Astrocyte (in vitro differentiated cells and primary cell): ENCODE measurements at places on chromosomes 6 and 20.
A peak's percentile ranks its signal among the peaks of the same experiment; 100 is the strongest.

- peak; percentile 77 for DNase-seq
- no peak overlapping the region for H3K4me3 ChIP-seq
- no peaks in the 10 kb centered on the region for H3K27me3 ChIP-seq
- no peaks in the 10 kb centered on the region for H3K36me3 ChIP-seq
- peaks cover 33% of the 10 kb centered on the region for H3K4me1 ChIP-seq
These were observed 104.4 kb upstream of the TAB2 start for GRCh38 chr6:149212892-149213801.

GRCh38 chr6:162371121-162371520 lies 356.4 kb downstream of the PRKN start:
- no peak overlapping the region for H3K27ac ChIP-seq
- DNase-seq: no peak
- no peak overlapping the region for H3K4me3 ChIP-seq
- no peaks in the 10 kb centered on the region for H3K4me1 ChIP-seq
- H3K36me3 ChIP-seq: no peaks in the 10 kb centered on the region
- no peaks in the 10 kb centered on the region for H3K27me3 ChIP-seq

- no peaks in the 10 kb centered on the region for H3K27me3 ChIP-seq
- no peaks in the 10 kb centered on the region for H3K36me3 ChIP-seq
- H3K27ac ChIP-seq: no peak overlapping the region
- no peak overlapping the region for H3K4me3 ChIP-seq
- no peaks in the 10 kb centered on the region for H3K4me1 ChIP-seq
These were observed 363.1 kb upstream of the PTCHD4 start for GRCh38 chr6:48474136-48474535.

DNA sequence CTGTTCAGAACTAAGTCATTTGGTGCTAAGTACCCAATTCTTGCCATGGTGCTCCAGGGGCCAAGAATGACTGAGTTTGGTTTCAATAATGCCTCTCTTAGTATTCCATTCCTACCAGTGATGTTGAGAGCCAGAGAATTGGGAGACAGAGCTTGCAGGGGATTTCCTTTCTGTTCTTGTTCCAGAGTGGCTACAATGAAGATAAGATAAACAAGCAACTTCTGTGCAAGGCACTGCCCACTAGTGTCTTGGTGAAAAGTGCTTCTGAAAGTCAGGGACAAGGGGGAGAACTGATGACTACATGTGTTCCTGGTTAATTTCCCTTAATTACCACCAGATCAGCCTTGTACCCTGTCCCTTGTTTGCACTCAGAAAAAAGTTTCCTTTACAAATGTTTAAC lies 421.6 kb downstream of the BCKDHB start:
- H3K4me1 ChIP-seq: peaks cover 6% of the 10 kb centered on the region
- no peak overlapping the region for H3K27ac ChIP-seq
- no peak overlapping the region for H3K4me3 ChIP-seq

- no peaks in the 10 kb centered on the region for H3K27me3 ChIP-seq
- H3K27ac ChIP-seq: peak overlapping the region; percentile 84
- H3K4me1 ChIP-seq: peaks cover 21% of the 10 kb centered on the region
- H3K36me3 ChIP-seq: no peaks in the 10 kb centered on the region
- DNase-seq: peak; percentile 47
- peak overlapping the region; percentile 100 for H3K4me3 ChIP-seq
These were observed 656 bp downstream of the RTEL1 start for GRCh38 chr20:63658749-63659187.

DNA sequence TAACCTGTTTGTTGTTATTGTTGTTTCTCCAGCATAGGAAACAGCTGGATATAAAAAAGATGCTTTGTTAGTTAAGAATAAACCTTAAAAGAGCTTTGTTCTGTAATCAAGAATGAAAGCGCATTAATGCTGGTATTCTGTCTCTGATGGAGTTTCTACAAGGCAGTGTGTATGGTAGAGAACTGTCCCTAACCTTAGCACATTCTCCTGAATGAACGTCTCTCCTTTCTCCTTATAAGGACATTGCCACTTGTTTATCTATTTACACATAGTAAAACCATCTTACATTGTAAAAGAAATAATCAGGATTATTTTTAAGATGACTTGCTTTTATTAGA lies 33.8 kb upstream of the LCA5 start:
- DNase-seq: no peak
- no peaks in the 10 kb centered on the region for H3K36me3 ChIP-seq
- H3K4me1 ChIP-seq: peaks cover 31% of the 10 kb centered on the region
- H3K27me3 ChIP-seq: no peaks in the 10 kb centered on the region
- no peak overlapping the region for H3K27ac ChIP-seq

- no peaks in the 10 kb centered on the region for H3K27me3 ChIP-seq
- H3K36me3 ChIP-seq: no peaks in the 10 kb centered on the region
- peaks cover 17% of the 10 kb centered on the region for H3K4me1 ChIP-seq
- H3K27ac ChIP-seq: no peak overlapping the region
- no peak overlapping the region for H3K4me3 ChIP-seq
These were observed 63.4 kb upstream of the MRPS10 start for GRCh38 chr6:42280966-42281533.

DNA sequence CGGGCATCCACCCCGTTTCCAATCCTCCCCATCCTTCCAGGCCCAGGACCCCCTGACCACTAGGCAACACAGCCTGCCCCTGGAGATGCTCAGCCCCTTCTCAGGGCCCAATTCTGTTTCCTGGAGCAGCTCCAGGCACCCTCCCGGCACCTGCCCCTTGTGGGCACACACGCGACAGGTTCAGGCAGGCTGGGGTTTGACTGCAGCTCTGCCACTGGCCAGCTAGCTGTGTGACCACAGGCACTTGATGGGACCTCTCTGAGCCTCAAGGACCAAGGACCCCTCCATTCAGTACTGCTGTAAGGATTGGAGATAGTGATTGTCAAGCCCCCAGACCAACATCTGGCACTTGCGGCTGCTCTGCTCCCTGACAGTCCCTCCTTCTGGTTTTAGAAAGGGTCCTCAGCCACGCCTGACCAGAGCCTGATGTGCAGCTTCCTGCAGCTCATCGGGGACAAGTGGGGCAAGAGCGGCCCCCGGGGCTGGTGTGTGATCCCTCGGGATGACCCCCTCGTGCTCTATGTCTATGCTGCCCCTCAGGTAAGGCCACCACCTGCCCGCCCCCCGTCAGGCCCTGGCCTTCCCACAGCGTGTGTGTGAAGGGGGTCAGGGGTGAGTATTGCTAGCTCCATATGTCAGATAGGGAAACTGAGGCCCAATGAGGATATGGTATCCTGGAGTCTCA lies 21.7 kb downstream of the FGD2 start:
- no peak overlapping the region for H3K27ac ChIP-seq
- no peaks in the 10 kb centered on the region for H3K36me3 ChIP-seq
- H3K27me3 ChIP-seq: no peaks in the 10 kb centered on the region

GRCh38 chr20:16052456-16052855 lies 520.8 kb downstream of the KIF16B start:
- H3K36me3 ChIP-seq: no peaks in the 10 kb centered on the region
- no peaks in the 10 kb centered on the region for H3K27me3 ChIP-seq
- H3K4me3 ChIP-seq: no peak overlapping the region
- no peaks in the 10 kb centered on the region for H3K4me1 ChIP-seq
- no peak overlapping the region for H3K27ac ChIP-seq
- no peak for DNase-seq

- H3K36me3 ChIP-seq: no peaks in the 10 kb centered on the region
- H3K4me1 ChIP-seq: peaks cover 12% of the 10 kb centered on the region
- H3K27me3 ChIP-seq: no peaks in the 10 kb centered on the region
- DNase-seq: peak; percentile 36
- no peak overlapping the region for H3K4me3 ChIP-seq
These were observed 44.3 kb downstream of the PHACTR1 start for GRCh38 chr6:12760911-12761310.

DNA sequence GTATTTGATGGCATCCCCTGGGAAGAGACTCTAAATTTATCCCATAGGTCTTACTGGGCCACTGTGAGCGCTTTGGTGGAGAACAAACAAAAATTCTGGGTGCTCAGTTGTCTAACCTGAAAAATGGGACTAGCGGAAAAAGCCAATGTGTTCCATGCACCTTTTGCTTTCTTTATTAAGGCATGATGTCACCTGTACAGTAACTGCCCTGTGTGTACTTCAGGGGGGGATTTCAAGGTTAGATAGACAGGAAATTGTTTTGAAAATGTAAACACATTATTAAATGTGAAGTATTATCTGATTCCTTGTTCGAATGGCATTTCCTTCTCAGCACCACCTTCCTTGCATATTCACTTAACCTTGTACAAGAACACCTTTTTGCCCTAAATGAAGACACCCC lies 1.2 kb upstream of the EDN1 start:
- H3K36me3 ChIP-seq: peaks cover 8% of the 10 kb centered on the region
- H3K27me3 ChIP-seq: no peaks in the 10 kb centered on the region
- no peak overlapping the region for H3K27ac ChIP-seq

DNA sequence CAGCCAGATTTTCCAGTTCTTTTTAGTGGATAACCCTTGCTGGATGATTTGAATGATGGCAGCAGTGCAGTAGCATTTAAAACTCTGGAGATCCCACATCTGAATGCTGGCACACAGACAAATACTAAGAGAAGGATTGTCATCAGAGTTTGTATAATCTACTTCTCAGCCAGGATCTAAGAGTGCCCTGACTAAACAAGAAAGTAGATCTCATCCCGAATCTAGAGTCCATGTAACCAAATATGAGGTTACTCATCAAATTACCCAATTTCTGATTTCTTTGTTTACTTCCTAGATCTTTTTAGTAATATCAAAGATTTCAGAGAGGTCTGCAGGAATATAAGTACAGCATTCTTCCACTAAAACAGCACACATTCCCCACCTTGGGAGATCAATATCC lies 7.8 kb downstream of the TMC2 start:
- no peaks in the 10 kb centered on the region for H3K4me1 ChIP-seq
- no peak overlapping the region for H3K4me3 ChIP-seq
- H3K27me3 ChIP-seq: peaks cover 23% of the 10 kb centered on the region
- no peaks in the 10 kb centered on the region for H3K36me3 ChIP-seq
- no peak for DNase-seq

- H3K36me3 ChIP-seq: no peaks in the 10 kb centered on the region
- H3K27ac ChIP-seq: no peak overlapping the region
- DNase-seq: no peak
- no peak overlapping the region for H3K4me3 ChIP-seq
These were observed 932.1 kb upstream of the MANEA start for GRCh38 chr6:94645191-94645590.

DNA sequence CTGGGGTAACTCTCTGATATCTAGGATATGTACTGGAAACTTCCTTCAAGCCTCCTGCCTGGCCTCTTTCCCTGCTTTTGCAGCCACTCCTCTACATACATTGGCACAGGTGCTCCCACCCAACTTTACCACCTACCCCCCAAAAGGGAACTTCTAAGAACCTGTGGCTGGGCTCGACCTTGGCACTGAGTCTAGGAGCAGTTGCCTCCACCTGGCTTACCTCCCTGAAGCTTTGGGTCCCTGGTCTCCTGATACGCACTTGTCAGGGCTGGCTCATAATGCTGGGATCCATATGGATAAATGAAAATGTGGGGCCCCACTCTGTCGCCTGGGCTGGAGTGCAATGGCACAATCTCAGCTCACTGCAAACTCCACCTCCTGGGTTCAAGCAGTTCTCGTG lies 56.2 kb downstream of the SSR1 start:
- DNase-seq: no peak
- H3K4me3 ChIP-seq: no peak overlapping the region
- no peak overlapping the region for H3K27ac ChIP-seq
- H3K36me3 ChIP-seq: no peaks in the 10 kb centered on the region

DNA sequence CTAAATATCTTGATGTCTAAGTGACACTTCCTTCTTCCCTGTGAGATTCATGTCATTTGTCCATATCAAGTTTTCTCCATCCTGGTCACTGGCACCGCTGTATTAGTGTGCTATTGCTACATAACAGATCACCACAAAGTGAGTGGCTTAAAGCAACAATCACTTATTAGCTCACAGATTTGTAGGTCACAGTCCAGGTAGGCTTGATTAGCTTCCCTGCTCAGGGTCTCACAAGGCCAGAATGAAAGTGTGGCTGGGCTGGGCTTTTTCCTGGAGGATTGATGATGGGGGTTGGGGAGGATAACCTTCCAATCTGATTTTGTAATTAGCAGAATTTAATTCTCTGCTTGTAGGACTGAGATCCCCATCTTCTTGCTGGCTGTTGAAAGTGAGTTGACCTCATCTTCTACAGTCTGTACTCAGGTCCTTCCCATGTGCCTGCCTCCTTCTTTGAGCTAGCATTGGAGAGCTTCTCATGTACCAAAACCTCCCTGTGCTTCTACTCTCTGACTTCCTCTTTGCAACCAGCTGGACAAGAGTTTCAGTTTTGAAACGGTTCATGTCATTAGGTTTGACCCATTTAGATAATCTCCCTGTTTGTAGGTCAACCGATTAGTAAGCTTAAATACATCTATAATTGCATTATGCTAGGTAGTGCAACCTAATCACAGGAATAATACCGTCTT lies 152.4 kb upstream of the MAN1A1 start:
- DNase-seq: no peak
- H3K27me3 ChIP-seq: no peaks in the 10 kb centered on the region
- H3K27ac ChIP-seq: no peak overlapping the region

DNA sequence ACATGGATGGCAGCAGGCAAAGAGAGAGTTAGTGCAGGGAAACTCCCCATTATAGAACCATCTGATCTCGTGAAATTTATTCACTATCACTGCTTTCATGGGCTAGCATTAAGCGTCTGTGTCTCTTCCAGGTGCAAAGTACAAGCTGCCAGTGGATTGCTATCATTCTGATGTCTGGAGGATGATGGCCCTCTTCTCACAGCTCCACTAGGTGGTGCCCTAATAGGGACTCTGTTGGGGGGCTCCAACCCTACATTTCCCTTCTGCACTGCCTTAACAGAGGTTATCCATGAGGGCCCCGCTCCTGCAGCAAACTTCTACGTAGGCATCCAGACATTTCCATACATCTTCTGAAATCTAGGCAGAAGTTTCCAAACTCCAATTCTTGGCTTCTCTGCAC lies 347.8 kb upstream of the HS3ST5 start:
- H3K4me1 ChIP-seq: no peaks in the 10 kb centered on the region
- H3K36me3 ChIP-seq: no peaks in the 10 kb centered on the region

DNA sequence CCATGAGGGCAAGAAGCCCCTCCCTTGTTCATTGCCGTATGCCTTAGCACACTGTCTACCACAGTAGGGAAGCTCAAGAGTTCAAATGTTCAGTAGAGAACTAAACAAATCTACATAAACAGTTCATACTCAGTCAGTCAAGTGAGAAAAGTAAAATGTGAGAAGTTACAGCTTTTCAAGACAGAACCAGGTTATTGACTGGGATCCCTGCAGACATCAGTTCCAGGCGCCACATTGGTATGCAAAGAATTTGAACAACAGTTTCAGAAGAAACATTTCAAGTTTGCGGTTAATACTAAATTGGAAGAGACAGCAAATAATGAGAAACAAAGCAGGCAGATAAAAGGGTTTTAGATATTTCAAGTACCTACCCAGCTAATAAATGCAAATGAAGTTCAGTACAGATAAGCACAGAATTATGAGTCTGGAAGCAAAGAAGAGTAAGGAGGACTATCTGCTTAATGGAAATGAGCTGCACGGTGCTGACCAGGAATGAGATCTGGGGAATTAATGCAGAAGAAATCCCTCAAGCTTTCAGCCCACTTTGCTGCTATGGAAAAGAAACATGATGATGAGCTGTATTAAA lies 246.2 kb downstream of the HACE1 start:
- no peak overlapping the region for H3K27ac ChIP-seq
- H3K4me3 ChIP-seq: no peak overlapping the region
- H3K27me3 ChIP-seq: no peaks in the 10 kb centered on the region
- H3K36me3 ChIP-seq: no peaks in the 10 kb centered on the region
- DNase-seq: peak; percentile 32
